ENCODE measurements at places on chromosomes 7 and 10. TPM values are rescaled to one million over a fixed set of nuclear protein-coding genes. Genes with fewer than 3 reads are reported as not detected.

Gene VAX1
- total RNA-seq: not detected

Gene CCL26
- 6.2 TPM for total RNA-seq

Gene TEX36
- not detected for total RNA-seq

Gene PTPRN2
- total RNA-seq: 4.0 TPM

Gene EIF5AL1
- total RNA-seq: 2.0 TPM

Gene DDC
- total RNA-seq: not detected

Gene HOXA3
- total RNA-seq: not detected

Gene NEUROD6
- total RNA-seq: not detected

Gene SPAG6
- total RNA-seq: 0.12 TPM

Gene R3HCC1L
- total RNA-seq: 15.8 TPM

Gene PPP1R17
- total RNA-seq: 0.52 TPM

Gene NEBL
- total RNA-seq: 9.5 TPM

Gene CHN2
- total RNA-seq: 7.5 TPM

Gene ADRA2A
- 2.5 TPM for total RNA-seq

Gene UMAD1
- 8.4 TPM for total RNA-seq

Gene HSPA14
- total RNA-seq: 32.4 TPM

Gene PHKG1
- not detected for total RNA-seq

Gene LRGUK
- total RNA-seq: 7.1 TPM

Gene NFKB2
- 19.0 TPM for total RNA-seq

Gene IL6
- not detected for total RNA-seq
